Breast epithelium (tissue), 4 donors: ENCODE measurements at places on chromosomes 7 and 10.

- DNase-seq: no peak
- H3K4me1 ChIP-seq: no peaks in the 10 kb centered on the region
- peak overlapping the region; percentile 76 for H3K4me3 ChIP-seq
- no peaks in the 10 kb centered on the region for H3K27me3 ChIP-seq
Observed at GRCh38 chr7:106282852-106283251, 1.9 kb downstream of the NAMPT start.

GRCh38 chr10:122051609-122052385, 62.8 kb downstream of the TACC2 start:
- peak overlapping the region; percentile 69 for H3K27ac ChIP-seq
- H3K4me3 ChIP-seq: no peak overlapping the region
- H3K27me3 ChIP-seq: no peaks in the 10 kb centered on the region
- no peaks in the 10 kb centered on the region for H3K36me3 ChIP-seq

DNA sequence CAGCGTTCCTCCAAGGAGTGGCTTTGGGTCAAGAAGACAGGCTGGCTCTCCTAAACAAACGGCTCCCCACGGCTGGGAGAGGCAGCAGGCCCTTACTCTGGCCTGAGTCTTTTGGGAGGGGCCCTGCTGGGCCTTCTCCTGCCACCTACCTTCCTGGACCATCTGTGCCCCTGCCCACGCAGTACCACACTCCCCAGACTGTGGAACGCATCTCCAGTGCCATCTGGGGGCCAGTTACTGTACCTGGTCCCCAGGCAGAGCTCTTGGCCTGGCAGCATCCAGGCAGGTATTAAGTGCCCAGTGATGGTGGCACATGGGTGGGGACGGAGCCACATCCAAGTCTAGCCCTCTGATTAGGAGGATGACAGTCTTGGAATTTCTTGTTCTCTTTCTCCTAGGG, 14.4 kb downstream of the ALKBH4 start:
- H3K27me3 ChIP-seq: no peaks in the 10 kb centered on the region
- no peak for DNase-seq
- no peak overlapping the region for H3K27ac ChIP-seq
- no peaks in the 10 kb centered on the region for H3K4me1 ChIP-seq
- H3K4me3 ChIP-seq: no peak overlapping the region

DNA sequence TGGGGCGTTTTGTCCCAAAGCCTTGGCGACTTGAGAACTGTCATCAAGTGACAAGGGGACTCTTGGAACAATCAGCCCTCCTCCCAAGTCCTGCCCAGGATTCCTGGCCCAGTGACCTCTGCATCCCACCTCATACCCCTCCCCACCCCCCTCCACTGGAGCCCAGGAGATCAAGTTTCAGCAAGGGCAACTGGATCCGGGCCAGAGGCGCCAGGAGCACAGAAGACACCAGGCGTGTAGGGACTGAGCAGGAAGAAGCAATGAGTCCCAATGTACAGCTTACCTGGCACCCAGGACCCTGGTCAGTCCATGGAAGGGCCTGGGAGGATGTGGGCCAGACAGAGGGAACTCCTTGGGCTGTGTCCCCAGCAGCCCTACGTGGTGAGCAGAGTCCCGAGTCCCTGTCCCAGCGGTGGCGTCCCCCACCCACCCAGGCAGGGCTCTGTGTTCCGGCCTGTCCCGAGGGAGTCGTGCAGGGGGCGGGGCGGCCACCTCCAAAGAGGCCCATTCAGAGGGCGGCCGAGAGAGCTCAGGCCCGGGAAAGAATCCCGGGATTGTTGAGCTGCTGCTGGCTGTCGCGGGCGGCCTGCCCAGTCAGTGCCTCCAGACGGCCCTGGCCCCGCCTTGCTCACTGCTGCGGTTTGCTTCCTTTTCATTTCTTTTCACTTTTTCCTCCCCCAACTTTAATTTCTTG, 254.1 kb downstream of the TNS3 start:
- H3K27ac ChIP-seq: peak overlapping the region; percentile 84
- no peaks in the 10 kb centered on the region for H3K27me3 ChIP-seq
- peak; percentile 86 for DNase-seq
- H3K4me1 ChIP-seq: peaks cover 10% of the 10 kb centered on the region

GRCh38 chr10:5576154-5576748, 51.5 kb downstream of the CALML3 start:
- DNase-seq: no peak
- H3K36me3 ChIP-seq: no peaks in the 10 kb centered on the region
- no peaks in the 10 kb centered on the region for H3K4me1 ChIP-seq
- H3K27ac ChIP-seq: peak overlapping the region; percentile 17
- H3K4me3 ChIP-seq: no peak overlapping the region

DNA sequence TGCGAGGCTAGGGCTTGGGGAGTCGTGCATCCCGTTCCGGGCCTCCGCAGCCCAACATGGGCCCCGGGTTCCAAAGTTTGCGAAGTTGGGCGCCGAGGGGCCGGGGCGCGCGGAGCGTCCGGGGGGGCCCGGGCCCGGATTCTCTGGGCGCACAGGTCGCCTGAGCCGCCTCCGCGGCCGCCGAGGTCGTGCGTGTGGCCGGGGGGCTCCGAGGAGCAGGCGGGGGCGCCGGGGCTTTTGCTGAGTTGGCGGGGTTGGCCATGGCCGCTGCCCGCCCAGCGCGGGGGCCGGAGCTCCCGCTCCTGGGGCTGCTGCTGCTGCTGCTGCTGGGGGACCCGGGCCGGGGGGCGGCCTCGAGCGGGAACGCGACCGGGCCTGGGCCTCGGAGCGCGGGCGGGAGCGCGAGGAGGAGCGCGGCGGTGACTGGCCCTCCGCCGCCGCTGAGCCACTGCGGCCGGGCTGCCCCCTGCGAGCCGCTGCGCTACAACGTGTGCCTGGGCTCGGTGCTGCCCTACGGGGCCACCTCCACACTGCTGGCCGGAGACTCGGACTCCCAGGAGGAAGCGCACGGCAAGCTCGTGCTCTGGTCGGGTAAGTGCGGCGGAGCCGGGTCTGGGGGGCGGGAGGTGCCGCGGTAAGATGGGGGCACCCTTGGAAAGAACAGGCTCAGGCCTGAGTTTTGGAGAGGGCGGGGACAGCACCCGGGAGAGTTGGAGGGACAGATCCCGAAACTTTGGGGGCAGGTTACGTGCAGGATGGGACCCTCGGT, 643 bp downstream of the SMO start:
- no peak for DNase-seq
- H3K27ac ChIP-seq: peak overlapping the region; percentile 60
- no peaks in the 10 kb centered on the region for H3K4me1 ChIP-seq

DNA sequence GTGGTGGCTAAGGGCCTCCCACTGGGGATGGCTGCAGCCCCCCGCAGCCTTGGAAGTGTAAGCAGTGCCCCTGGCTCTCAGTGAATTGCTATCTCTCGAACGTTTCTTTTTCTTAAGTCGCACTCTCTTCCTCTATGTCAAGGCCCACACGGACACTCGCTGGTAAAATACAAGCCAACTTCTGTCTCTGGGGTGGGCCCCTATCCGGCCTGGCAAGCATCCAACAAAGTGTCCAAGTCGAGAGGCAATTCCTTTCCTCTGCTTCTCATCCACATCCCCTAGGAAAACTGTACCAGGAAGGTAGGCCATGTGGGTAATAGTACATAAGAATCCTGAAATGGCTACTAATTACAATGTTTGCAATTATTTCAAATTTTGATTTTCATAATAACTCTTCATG, 194.9 kb upstream of the MGMT start:
- H3K27ac ChIP-seq: no peak overlapping the region
- no peaks in the 10 kb centered on the region for H3K27me3 ChIP-seq
- no peak for DNase-seq
- no peaks in the 10 kb centered on the region for H3K36me3 ChIP-seq
- no peaks in the 10 kb centered on the region for H3K4me1 ChIP-seq

- no peaks in the 10 kb centered on the region for H3K27me3 ChIP-seq
- peaks cover 11% of the 10 kb centered on the region for H3K4me1 ChIP-seq
- no peaks in the 10 kb centered on the region for H3K36me3 ChIP-seq
- DNase-seq: no peak
Observed at GRCh38 chr7:134855442-134855841, 76.0 kb downstream of the CALD1 start.

DNA sequence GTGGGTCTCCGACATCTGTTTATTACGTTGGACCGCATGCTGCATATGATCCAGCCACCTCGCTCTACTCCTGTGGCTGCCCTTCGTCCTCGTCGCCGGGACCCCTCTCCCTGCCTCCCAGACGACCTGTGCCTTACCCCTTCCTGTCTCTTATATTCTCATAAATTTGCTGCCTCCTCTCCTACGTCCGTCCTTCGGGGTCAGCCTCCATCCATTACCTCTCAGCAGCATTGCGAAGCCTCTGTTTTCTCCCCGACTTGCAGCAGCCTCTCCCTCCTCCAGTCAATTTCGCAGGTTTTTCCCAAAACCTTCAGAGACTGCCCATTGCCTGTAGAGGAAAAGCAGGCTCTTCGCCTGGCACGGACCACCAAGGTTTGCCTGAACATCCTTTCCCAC, 39.4 kb upstream of the LEP start:
- no peak for DNase-seq
- no peak overlapping the region for H3K4me3 ChIP-seq
- no peaks in the 10 kb centered on the region for H3K36me3 ChIP-seq
- H3K27me3 ChIP-seq: no peaks in the 10 kb centered on the region
- H3K4me1 ChIP-seq: no peaks in the 10 kb centered on the region
- no peak overlapping the region for H3K27ac ChIP-seq

DNA sequence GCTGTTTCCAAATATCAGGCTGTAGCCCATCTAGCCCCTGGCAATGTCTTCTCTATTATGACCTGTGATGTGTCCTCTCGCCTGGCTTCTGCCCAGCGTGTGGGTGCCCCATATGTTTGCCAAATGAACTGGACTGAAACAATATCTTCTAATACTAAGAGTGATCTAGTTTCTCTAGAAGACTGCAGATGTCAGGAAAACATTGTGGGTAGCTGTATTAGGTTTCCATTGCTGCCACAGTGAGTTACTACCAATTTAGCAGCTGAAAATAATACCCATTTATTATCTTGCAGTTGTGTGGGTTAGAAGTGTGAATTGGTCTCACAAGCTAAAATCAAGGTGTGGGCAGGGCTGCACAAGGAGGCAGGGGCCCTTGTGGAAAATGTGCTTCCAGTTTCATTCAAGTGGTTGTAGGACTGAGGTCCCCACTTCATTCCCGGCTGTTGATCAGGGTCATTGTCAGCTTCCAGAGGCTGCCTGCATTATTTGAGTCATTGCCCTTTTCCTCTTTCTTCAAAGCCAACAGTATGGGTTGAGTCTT, 202.8 kb upstream of the BMPER start:
- H3K27ac ChIP-seq: no peak overlapping the region
- H3K4me1 ChIP-seq: no peaks in the 10 kb centered on the region
- no peak for DNase-seq

GRCh38 chr7:135428011-135428410, 81.9 kb downstream of the CNOT4 start:
- H3K27ac ChIP-seq: no peak overlapping the region
- H3K4me3 ChIP-seq: no peak overlapping the region
- H3K36me3 ChIP-seq: no peaks in the 10 kb centered on the region

GRCh38 chr7:72465521-72465920, 53.4 kb upstream of the CALN1 start:
- no peak overlapping the region for H3K27ac ChIP-seq
- H3K4me1 ChIP-seq: no peaks in the 10 kb centered on the region
- no peak for DNase-seq
- no peaks in the 10 kb centered on the region for H3K27me3 ChIP-seq

DNA sequence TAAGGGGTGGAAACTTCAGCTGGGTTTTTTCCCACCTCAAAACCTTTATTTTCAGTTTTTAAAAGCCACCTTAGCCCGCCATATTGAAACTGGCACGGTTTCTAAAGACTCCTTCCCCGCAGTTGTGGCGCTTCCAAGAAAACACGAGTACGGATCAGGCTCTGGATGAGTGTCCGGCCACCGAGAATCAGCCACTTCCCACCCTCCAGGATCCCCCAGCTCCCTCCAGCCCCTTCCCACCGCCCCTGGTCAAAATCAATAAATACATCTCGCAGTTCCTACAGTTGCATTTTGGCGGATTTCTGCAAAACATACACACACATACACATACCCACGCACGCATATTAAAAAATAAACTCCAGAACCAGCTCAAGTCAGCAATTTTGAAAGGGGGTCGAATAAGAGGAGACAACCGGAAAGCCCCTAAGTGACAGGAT, 1.1 kb downstream of the SFMBT2 start:
- H3K4me1 ChIP-seq: peaks cover 8% of the 10 kb centered on the region
- no peaks in the 10 kb centered on the region for H3K36me3 ChIP-seq
- peak overlapping the region; percentile 65 for H3K4me3 ChIP-seq
- H3K27me3 ChIP-seq: no peaks in the 10 kb centered on the region

DNA sequence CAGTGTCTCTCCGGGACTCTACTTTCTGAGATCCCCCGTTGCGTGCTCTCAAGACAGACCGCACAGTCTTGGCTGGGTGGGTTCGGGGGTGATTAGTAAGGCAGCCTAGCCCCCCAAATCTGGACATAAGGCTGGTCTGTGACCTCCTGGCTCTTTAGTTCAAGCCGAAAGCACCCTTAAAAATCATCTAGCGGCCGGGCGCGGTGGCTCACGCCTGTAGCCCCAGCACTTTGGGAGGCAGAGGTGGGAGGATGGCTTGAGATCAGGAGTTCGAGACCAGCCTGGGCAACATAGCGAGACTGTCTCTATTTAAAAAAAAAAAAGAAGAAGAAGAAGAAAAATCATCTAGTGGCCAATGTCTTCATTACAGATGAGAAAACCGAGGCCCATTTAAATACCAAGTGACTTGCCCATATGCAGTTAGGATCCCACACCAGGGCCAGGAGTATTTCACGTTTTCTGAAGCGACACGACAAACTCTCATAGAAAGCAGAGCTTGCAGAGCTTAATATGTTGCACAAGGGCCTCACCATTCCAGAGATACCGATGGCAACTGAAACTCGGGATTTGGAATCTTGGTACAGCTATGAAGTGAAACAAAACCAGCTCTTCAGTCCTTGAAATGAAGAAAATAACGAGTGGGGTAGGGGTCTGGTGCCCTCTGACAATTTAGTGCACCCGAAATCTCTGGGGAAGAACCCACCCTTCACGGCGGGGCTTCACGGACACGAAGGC, 703 bp upstream of the HILPDA start:
- peaks cover 11% of the 10 kb centered on the region for H3K4me1 ChIP-seq
- H3K27ac ChIP-seq: peak overlapping the region; percentile 96
- H3K4me3 ChIP-seq: peak overlapping the region; percentile 99
- DNase-seq: no peak

GRCh38 chr10:31635009-31635408, 293.6 kb downstream of the ARHGAP12 start:
- DNase-seq: no peak
- no peak overlapping the region for H3K27ac ChIP-seq
- H3K36me3 ChIP-seq: no peaks in the 10 kb centered on the region

GRCh38 chr10:120931999-120932398, 80.8 kb downstream of the WDR11 start:
- H3K4me1 ChIP-seq: no peaks in the 10 kb centered on the region
- no peak for DNase-seq
- no peaks in the 10 kb centered on the region for H3K36me3 ChIP-seq
- no peaks in the 10 kb centered on the region for H3K27me3 ChIP-seq
